H4 (cell line): ENCODE measurements at places on chromosomes 11 and 22. TPM values are rescaled to one million over a fixed set of nuclear protein-coding genes. Genes with fewer than 3 reads are reported as not detected.

YPEL4 gene
- 1.2 and 3.3 TPM in 2 replicates for total RNA-seq

DNA sequence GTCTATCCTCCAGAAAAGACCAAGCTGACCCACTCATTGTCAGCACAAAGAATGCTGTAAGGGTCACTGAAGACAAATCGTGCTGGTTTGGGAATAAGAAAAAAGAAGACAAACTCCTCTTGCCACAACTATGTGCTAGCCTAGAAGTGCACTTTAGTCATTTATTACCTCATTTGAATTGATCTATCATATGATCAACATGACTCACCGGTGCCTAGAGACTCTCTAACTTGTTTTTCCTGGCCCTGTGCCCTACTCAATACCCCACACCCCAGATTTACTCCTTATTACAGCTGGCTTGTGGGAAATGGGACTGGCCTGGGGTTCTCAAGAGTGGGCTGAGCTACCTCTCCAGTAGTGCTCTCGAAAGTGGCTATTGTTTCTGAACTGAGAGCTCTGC, 35.9 kb upstream of the HORMAD2 start:
- DNase-seq, result no peak

DNA sequence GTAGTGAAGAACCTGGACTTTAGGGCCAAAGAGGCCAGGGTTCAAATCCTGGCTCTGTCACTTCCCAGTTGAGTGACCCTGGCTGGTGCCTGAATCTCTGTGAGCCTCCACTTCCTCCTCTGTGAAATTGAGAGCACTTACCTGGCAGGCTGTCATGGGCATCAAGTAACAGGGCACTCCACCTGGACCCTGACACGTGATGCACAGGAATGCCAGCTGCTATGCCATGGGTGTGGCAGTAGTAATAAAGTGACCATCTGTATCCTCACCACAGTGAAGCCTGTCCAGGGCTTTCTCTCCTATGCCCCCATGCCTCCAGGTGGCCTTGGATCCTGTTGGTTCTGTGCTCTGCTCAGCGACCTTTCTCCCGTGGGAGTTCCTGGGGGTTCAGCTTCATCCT, 29.8 kb upstream of the PPP6R3 start:
- no peak for DNase-seq

TENM4 gene
- 0.31 and 0.82 TPM in 2 replicates for total RNA-seq

DNA sequence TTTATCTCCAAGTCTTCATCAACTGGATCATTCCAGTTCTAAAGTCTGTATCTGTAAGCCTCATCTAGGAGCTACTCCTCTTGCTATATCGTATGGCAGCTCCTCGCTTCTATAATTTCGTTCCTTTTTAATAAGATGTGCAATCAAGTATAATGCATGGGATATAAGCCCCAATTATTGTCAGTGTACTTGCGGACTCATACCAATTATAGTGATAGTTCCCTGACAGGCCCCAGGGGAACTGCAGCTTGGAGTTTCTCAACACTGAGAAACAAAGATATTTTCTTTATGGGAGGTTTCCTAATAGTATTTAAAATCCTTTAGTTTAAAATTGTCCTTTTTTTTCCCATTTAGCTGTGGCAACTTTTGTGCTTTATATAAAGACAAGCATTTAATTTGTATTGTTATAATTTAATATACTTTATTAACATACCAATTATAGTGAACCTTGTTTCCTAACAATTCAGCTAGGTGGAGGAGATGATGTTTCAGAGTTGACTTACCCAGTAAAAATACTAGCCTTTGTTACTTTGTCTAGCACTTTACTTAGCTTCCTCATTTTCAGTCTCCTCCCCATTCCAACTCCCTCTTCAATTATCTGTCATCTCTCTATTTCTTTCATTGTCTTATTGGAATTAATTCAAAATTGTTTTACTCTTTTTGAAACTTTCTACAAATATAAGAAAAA, 25.3 kb upstream of the DDX17 start:
- no peak for DNase-seq

CD6 gene
- total RNA-seq, result not detected in 2 replicates

PEX26 gene
- 8.5 and 8.6 TPM in 2 replicates for total RNA-seq

TESMIN gene
- total RNA-seq, result 0.76 and 4.5 TPM in 2 replicates

DNA sequence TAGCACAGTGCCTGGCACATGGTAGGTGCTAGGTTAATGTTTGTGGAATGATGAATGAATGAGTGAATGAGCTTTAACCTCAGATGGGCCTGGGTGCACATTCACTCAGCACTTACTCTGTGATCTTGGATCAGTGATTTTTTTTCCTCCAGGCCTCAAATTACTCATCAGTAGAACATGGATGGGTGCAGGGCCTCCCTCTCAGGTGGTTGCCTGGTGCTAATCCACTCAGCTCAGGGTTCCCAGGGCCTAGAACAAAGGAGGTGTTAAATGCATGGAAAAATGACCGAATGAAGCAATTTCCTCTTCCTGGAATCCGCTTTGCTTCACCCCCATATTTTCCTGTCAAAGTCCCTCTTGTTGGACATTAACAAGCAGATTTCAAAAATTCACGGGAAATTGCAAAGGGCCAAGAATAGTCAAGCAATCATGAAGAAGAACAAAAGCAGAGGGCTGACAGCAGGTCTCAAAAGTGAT, 93.5 kb downstream of the MYEOV start:
- no peak for DNase-seq

OR1S1 gene
- total RNA-seq, result not detected in 2 replicates

- DNase-seq, result no peak
These were observed 95.2 kb upstream of the C11orf87 start for GRCh38 chr11:109326781-109327180.

DNA sequence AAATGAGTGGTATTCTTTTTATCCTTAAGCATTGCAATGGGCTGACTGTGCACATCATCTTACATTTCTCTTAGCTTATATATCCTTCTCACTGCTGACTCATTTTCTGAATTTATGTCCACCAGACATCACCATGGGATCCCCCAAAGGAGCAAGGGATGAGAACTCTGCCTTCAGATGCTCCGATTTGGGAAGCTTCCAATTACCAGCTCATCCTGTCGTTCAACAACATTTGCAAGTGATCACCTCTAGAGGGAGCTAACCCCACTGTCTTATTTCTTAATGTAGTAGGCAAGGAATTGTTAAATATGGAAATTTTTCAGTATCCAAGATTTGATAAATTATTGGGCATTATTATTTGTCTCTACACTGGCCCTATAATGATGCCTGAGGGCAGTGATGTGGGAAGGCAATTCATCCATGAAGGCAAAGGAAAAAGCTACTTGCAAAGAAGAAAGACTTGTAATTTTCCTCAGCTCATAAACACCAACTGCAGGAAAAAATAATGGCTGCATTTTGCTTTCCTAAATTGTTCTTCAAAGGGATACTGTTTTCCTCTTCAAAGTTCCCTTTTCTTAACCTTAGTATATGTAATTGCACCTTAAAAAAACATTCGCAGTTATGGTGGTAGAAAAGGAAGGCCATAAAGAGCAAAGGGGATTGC, 102.4 kb upstream of the FSHB start:
- DNase-seq, result peak; percentile 42

TUB gene
- total RNA-seq, result 7.5 and 7.8 TPM in 2 replicates

DNA sequence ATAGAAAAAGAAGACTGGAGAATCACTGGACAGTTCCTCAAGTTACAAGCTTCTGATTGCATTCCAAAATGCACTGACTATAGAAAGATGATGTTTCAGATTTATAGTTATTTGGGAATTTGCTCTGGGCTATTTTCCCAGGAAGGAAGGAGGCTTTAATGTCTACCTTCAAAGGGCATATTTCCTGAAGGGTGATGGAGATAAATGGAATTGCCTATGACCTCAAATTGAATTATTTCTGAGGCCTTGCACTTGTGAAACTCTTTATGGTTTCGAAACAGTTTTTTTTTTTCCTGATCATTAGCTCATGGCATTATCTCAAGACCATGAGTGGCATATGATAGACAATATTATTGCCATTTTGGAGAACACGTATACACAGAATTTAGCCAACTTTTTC, 333.9 kb downstream of the METTL15 start:
- no peak for DNase-seq
